ENCODE measurements at places on chromosomes 13 and 19. TPM values are rescaled to one million over a fixed set of nuclear protein-coding genes. Genes with fewer than 3 reads are reported as not detected.

DNA sequence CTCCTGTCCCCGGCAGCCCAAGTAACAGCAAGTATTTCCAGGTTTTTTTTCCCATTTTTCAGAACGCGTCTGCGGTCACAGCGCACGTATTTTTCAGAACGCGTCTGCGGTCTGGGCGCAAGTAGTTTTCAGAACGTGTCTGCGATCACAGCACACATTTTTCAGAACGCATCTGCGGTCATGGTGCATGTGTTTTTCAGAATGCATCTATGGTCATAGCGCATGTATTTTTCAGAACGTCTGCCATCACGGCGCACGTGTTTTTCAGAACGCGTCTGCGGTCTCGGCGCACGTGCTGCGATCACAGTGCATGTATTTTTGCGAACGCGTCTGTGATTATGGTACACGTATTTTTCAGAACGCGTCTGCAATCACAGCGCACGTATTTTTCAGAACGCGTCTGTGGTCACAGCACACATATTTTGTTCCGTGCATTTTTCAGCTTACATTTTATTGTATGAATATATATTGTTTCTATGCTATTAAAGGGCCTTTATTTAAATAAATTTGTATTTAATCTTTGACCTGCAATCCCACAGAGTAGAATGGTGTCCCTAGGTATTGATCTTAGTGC is 19.7 kb downstream of the ATP4B start:
- H3K27me3 ChIP-seq: no peaks in the 10 kb centered on the region
- H3K36me3 ChIP-seq: peaks cover 78% of the 10 kb centered on the region
- H3K4me3 ChIP-seq: no peak overlapping the region
- peaks cover 17% of the 10 kb centered on the region for H3K4me1 ChIP-seq

DNA sequence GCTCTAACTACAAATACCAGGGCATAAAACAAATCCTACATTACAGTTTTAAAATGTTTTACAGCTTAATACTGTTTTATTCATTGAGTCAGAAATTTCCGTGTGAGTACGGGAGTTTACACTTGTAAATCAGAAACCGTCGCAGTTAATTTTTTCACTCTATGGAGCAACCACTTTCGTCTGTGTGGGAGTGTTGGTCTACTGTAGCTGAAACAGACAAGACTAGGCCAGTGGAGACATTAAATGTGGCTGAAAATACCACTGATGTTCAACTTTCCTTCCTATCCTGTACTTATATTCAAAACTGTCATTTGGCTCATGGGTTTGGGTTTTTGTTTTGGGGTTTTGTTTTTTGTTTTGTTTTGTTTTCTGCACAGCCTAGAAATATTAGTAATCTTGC is 268.7 kb downstream of the DCT start:
- H3K27ac ChIP-seq: no peak overlapping the region
- no peak overlapping the region for H3K4me3 ChIP-seq
- DNase-seq: peak; percentile 12
- H3K36me3 ChIP-seq: no peaks in the 10 kb centered on the region
- peaks cover 3% of the 10 kb centered on the region for H3K4me1 ChIP-seq

GRCh38 chr19:2847507-2847906 is 6.2 kb downstream of the ZNF555 start:
- H3K4me3 ChIP-seq: no peak overlapping the region
- H3K27me3 ChIP-seq: no peaks in the 10 kb centered on the region
- H3K27ac ChIP-seq: no peak overlapping the region
- peaks cover 47% of the 10 kb centered on the region for H3K36me3 ChIP-seq
- no peak for DNase-seq

- peak overlapping the region; percentile 73 for H3K27ac ChIP-seq
- H3K4me3 ChIP-seq: peak overlapping the region; percentile 0
- H3K4me1 ChIP-seq: peaks cover 78% of the 10 kb centered on the region
- no peaks in the 10 kb centered on the region for H3K27me3 ChIP-seq
- H3K36me3 ChIP-seq: peaks cover 28% of the 10 kb centered on the region
- DNase-seq: no peak
Measured at GRCh38 chr19:34184880-34185491, 12.7 kb downstream of the LSM14A start.

- no peaks in the 10 kb centered on the region for H3K36me3 ChIP-seq
- no peak for DNase-seq
- no peaks in the 10 kb centered on the region for H3K4me1 ChIP-seq
- peaks cover 7% of the 10 kb centered on the region for H3K27me3 ChIP-seq
Measured at GRCh38 chr13:74816737-74817136, 665.2 kb downstream of the TBC1D4 start.

DNA sequence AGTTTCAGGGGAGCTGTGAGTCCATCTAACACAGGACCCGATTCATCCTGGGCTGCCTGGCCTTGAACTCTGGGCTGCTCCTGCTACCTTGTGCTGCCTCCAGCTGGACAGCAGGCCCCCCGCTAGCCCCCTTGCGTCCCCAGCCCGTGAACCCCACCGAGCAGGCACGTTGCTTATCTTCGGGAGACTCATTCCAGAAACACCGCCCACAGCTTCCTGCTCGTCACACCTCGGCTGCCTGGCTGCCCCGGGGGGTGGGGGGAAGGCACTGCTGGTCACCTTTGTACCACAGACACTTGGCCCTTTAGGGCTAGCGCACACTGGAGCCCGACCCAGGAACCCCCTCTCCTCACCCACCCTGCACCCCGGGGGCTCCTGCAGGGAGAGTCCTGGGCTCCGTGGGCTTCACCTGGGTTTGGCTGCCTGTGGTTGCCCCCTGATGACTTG is 48.1 kb downstream of the CRTC1 start:
- no peaks in the 10 kb centered on the region for H3K27me3 ChIP-seq
- peak; percentile 39 for DNase-seq
- no peak overlapping the region for H3K4me3 ChIP-seq

The ZNF112 gene
- 0.14 TPM for total RNA-seq

The GIPR gene
- 4.5 TPM for total RNA-seq

All from activated CD4-positive, alpha-beta T cell treated with anti-CD3 and anti-CD28 coated beads for 36 hours (primary cell).